ENCODE measurements at places on chromosomes 6 and 20.
A peak's percentile ranks its signal among the peaks of the same experiment; 100 is the strongest.

GRCh38 chr20:57266291-57267157, at the start of gene BMP7:
TSS of gene BMP7 (minus strand) at chr20:57266641. CDS start at chr20:57266122, 519 bp downstream.
- no peak for DNase-seq

GRCh38 chr6:166671434-166672081, 44.5 kb upstream of the RPS6KA2 start:
- no peak for DNase-seq

- DNase-seq = no peak
Measured at GRCh38 chr6:55443238-55444134, 116.2 kb downstream of the GFRAL start.

- no peak for DNase-seq
Measured at GRCh38 chr20:10634683-10635411, 39.0 kb downstream of the JAG1 start.

DNA sequence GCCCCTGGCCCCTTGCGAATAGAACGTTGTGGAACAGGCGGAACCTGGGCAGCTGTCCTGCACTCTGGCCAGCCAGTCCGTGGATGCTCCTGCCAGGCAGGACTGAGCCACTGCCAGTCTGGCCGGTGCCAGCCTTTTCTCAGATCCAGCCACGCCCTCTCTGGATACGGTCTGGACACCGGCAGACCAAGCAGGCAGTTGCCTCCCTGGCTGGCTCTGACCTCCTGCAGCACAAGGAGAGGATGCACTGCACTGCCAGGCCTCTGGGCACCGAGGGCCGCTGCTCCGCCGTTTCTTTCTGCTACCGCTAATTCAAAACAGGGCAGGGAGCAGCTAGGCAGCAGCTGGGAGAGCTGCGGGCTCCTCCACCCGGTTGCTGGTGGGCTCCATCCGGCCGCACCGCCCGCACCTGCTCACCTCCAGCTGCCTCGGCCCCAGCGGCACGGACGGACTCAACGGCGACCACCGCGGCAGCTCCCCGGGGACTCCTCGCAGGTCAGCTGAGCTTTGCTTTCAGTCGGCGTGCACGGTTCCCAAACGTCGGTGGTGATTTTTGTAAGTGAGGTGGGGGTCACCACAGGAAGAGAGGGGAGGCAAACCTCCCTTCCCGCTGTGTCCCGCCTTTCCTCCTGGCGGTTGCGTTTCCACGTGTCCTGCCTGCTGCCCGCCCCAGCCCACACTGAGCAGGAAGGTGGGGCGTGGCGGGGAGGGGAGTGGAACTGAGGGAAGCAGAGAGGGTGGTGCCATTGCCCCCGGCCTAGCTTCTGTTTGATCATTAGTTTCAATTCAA, 30.3 kb upstream of the AFDN start:
- no peak for DNase-seq

GRCh38 chr6:86937219-86938079, at the start of gene HTR1E:
TSS of gene HTR1E (plus strand) at chr6:86937528. CDS start at chr6:87015335, 77,807 bp downstream.
- no peak for DNase-seq

- DNase-seq = peak; percentile 49
Measured at GRCh38 chr6:149963462-149964307, at the start of gene ULBP1. TSS of gene ULBP1 (plus strand) at chr6:149963943. CDS start at chr6:149964050, 107 bp downstream.

DNA sequence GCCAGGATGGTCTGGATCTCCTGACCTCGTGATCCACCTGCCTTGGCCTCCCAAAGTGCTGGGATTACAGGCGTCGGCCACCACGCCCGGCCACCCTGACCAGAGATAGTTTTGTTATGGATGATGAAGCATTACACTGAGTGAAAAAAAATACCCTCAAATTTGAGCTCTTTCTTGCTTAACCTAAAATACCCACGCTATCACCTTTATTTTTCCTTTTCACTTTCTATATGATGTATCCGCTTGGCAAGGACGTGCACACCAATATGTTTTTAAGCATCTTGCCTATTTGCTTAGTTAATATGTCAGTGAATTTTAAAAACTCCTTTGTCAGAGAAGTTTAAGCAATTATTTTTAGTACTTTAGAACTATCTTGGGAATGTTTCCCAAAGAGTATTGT, 150.4 kb downstream of the INSM1 start:
- no peak for DNase-seq

DNA sequence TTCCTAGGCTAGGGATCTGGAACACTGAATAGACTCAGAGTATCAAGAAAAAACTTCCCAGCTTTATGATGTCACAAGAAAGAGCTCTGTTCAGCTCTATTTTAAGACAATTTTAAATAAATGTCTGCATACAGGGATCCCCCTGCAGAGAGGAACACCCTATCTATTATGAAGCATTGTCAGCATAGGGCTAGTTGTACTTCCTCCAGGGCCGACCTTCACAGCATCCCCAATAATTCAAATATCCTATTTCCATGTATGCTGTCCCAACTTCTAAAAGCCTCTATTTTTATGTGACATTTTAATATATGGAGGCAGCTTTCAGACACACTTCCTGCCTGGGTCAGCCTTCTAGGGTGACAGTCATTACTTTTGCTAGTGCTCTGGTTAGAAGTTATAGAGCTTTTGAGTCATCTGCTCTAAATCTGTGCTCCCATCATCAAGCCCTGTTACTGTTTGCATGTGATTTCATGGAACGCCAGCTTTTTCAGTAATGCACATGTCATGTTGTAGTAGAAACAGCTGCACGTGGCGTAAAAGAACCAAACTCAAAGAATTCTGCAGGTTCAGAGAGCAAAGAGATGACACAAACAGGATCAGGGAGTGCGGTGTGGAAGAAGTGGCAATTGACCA, 189.2 kb downstream of the ADGB start:
- no peak for DNase-seq

DNA sequence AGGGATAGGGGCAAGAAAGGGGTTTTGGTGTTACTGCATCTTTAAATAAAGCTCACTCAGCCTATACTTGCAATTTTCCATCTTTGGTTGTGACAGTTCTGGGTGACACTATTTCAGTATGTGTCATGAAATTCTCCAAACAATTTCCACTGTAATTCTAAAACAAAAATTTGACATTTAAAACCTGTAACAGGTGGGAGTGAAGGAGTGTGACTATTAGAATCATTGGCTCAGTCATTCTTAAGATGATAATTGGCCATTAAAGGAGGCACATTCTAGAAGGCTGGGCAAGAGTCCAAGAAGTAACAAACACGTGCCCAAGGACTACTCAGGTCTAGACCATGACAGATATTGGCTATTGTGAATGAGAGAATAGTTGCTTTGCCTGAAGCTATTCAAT, 153.3 kb upstream of the ARG1 start:
- no peak for DNase-seq

GRCh38 chr6:143166247-143166695, 105.6 kb downstream of the AIG1 start:
- no peak for DNase-seq

All from forelimb muscle (tissue), 1 donor.